Kidney tubule cell (primary cell): ENCODE measurements at places on chromosomes 11 and 22.
A peak's percentile ranks its signal among the peaks of the same experiment; 100 is the strongest.

DNA sequence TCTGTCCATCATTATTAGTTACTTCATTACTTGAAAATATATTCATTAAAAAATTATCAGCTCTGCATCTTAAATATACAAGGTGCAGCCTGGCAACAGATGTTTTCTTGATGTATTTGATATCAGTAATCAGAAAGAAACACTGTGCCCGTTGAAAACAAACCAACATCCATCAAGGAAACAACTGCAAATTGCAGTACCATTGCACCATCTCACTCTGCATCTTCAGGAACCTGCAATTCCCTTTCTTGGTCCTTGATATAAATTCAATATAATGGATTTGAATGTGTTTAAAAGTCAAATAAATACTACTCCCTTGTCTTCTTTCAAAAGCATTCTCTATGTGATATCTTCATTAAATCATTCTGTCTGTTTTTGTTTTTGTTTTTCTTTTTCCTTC, 1131.2 kb downstream of the FAM181B start:
- no peak for DNase-seq

DNA sequence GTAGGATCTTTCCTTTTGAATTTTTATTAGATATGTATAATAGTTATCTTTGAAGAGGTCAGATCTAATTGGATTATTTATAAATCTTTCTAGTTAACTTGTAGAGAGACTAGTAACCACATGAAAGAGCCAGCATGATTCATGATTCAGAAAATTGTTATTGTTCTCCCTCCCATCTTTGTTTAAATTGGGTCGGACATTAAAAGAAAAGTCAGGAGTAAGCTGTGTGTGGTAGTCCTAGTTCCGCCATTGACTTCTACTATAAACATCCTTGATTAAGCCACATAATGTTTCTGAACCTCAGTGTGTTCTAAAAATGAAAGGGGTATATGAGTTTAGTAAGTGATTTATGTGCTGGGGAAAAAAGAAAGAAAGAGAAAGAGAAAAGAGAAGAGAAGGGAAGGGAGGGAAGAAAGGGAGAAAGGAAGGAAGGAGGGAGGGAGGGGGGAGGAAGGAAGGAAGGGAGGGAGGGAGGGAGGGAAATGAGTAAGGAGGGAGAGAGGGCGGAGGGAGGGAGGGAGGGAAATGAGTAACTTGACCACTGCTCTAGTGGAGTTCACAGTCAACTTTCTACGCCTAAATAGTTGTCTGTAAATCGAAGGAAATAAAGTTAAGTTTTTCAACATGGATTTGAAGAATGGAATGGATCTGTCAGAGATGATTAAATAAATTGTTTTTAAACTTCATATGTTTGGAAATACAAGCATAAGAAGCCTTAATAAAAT, 32.9 kb downstream of the SIK2 start:
- peak; percentile 64 for DNase-seq

GRCh38 chr22:45859231-45860161, 117.5 kb downstream of the WNT7B start:
- DNase-seq: peak; percentile 54

DNA sequence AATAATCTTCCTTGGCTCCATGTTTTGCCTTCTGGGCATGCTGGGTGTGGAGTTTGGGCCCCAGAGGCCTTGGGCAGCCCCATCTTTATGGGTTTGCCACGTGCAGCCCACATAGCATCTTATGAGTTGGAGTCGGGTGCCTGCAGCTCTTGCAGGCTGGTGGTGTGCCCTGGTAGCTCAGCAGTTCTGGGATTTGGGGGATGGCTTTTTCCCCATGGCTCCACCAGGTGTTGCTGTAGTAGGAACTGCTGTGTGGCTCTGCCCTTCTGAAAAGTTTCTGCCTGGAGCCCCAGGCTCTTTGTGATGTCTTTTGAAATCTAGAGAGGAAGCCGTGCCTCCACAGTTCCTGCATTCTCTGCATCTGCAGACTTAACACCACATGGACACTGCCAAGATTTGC, 16.8 kb downstream of the EED start:
- DNase-seq: no peak

DNA sequence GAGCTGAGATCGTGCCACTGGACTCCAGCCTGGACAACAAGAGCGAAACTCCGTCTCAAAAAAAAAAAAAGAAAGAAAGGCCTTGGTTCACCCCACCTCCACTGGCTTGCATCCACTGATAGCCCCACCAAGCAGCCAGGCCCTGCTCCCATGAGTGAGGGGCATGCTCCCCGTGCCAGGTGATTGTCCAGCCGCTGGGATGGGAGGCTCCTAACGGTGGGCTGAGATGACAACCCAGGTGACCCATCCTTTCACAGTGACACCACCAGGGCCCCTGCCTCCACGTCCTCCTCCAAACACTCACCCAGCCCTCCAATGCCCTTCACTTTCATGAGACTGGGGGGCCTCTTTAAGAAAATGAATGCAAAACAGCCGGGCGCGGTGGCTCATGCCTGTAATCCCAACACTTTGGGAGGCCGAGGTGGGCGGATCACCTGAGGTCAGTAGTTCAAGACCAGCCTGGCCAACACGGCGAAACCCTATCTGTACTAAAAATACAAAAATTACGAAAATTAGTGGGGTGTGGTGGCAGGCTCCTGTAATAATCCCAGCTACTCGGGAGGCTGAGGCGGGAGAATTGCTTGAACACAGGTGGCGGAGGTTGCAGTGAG, 8.6 kb upstream of the DERL3 start:
- DNase-seq: no peak
